ENCODE measurements at places on chromosomes 6 and 20. TPM values are rescaled to one million over a fixed set of nuclear protein-coding genes. Genes with fewer than 3 reads are reported as not detected.

Gene INSM1
- not detected for total RNA-seq

Gene SESN1
- 1.9 TPM for total RNA-seq

Gene VWA7
- 0.34 TPM for total RNA-seq

Gene UNC5CL
- total RNA-seq: 3.3 TPM

Gene MTFR2
- 7.2 TPM for total RNA-seq

Gene TNFAIP3
- total RNA-seq: 0.72 TPM

Gene CRISP3
- total RNA-seq: not detected

Gene ZC2HC1B
- total RNA-seq: not detected

Gene AIF1
- 0.76 TPM for total RNA-seq

Gene ABHD16B
- not detected for total RNA-seq

Gene GMPR
- total RNA-seq: not detected

Gene GABRR1
- total RNA-seq: not detected

Gene SPTLC3
- not detected for total RNA-seq

Gene CYP39A1
- total RNA-seq: 8.2 TPM

Gene HAO1
- not detected for total RNA-seq

Gene CGAS
- 12.8 TPM for total RNA-seq

Gene CGA
- total RNA-seq: not detected

Gene KHDC1L
- total RNA-seq: 5.8 TPM

Gene TFAP2D
- total RNA-seq: not detected

Gene MYH7B
- not detected for total RNA-seq

Gene TBC1D7
- 28.6 TPM for total RNA-seq

Gene PCMT1
- total RNA-seq: 116 TPM

Gene PEX3
- total RNA-seq: 17.7 TPM

Gene PAQR8
- 0.29 TPM for total RNA-seq

Gene TRDN
- not detected for total RNA-seq

Gene TFAP2A
- 0.22 TPM for total RNA-seq

Gene OPRM1
- not detected for total RNA-seq

Gene CFB
- 0.22 TPM for total RNA-seq

Gene C6orf163
- total RNA-seq: 3.1 TPM

Gene RSPO3
- not detected for total RNA-seq

Gene ORC3
- total RNA-seq: 50.9 TPM

Gene PRRC2A
- 123 TPM for total RNA-seq

Gene CDH4
- not detected for total RNA-seq

Gene ADAT2
- total RNA-seq: 21.3 TPM

Gene SLC17A2
- not detected for total RNA-seq

Gene NKAIN4
- not detected for total RNA-seq

Gene VAPB
- 11.1 TPM for total RNA-seq

Gene ARG1
- total RNA-seq: not detected
